Activated naive CD8-positive, alpha-beta T cell treated with anti-CD3 and anti-CD28 coated beads for 36 hours (primary cell): ENCODE measurements at places on chromosomes 12 and 14. TPM values are rescaled to one million over a fixed set of nuclear protein-coding genes. Genes with fewer than 3 reads are reported as not detected.

Gene CLEC1B
- total RNA-seq = not detected

Gene MUCL1
- not detected for total RNA-seq

Gene ANO2
- total RNA-seq = not detected

Gene IL31
- total RNA-seq = not detected

Gene LYZ
- total RNA-seq = not detected

Gene SSTR1
- total RNA-seq = not detected

Gene RPS6KL1
- 6.5 TPM for total RNA-seq

Gene KRT3
- total RNA-seq = not detected

Gene SDR9C7
- not detected for total RNA-seq

Gene BICDL1
- total RNA-seq = 63.7 TPM

Gene MIP
- total RNA-seq = not detected

Gene VWF
- 0.25 TPM for total RNA-seq

Gene SIX1
- total RNA-seq = not detected

Gene VRTN
- not detected for total RNA-seq

Gene PARP2
- total RNA-seq = 42.9 TPM
